Prostate gland (tissue), 2 donors: ENCODE measurements at places on chromosomes 1 and 21. TPM values are rescaled to one million over a fixed set of nuclear protein-coding genes. Genes with fewer than 3 reads are reported as not detected.
A peak's percentile ranks its signal among the peaks of the same experiment; 100 is the strongest.

DNA sequence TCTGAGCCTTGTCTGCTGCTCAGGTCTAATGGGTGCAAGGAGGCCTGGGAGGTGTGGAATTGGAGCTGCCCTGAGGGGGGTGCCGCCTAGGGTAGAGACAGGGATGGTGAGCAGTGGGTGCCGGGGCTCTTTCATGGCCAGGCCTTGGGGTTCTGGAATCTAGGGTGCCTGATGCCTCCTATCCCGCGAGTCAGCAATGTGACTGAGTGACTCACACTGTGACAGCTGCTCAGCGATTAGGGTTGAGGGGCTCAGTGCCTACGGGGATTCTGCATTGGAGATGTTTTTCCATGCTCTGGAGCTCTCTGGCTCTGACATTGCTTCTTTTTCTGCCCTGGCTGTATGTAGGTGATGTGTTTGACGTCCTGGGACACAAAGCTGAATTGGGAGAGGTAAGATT, 16.8 kb downstream of the ATP8B2 start:
- H3K4me1 ChIP-seq: no peaks in the 10 kb centered on the region
- H3K36me3 ChIP-seq: peaks cover 35% of the 10 kb centered on the region
- H3K27ac ChIP-seq: no peak overlapping the region
- H3K27me3 ChIP-seq: no peaks in the 10 kb centered on the region

DNA sequence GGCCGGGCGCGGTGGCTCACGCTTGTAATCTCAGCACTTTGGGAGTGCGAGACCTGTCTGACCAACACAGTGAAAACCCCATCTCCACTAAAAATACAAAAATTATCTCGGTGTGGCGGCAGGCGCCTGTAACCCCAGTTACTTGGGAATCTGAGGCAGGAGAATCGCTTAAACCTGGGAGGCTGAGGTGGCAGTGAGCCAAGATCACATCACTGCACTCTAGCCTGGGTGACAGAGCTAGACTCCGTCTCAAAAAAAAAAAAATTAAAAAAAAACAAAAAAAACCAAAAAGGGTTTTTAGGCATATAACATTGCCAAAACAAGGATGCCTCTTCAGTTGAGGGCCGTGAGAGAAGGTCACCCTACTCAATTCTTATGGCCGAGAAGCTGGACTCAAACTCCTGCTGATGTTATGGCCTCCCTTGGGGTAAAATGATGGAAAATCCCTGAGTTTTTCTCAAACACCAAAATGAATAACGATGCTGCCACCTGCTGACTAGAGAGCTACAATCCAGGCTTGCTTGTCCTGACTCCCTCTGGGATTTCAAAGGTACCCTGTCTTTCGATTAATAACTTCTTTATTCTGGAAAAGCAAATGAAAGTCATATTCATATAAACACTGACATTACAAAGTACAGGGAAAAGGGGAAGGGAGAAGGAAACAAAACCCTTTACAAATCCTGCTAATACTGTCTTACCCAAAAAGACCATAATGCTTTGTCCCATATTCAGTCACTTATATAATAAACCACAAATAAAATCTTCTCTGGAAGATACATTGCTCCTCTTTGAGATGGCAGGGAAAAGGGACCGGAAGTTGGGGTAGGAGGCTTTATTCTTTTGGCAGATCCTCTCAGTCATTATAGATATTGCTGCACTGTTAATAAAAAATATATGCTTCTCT, 10.7 kb downstream of the RAB42 start:
- H3K27me3 ChIP-seq: no peaks in the 10 kb centered on the region
- no peak overlapping the region for H3K27ac ChIP-seq
- H3K4me1 ChIP-seq: no peaks in the 10 kb centered on the region
- peak; percentile 51 for DNase-seq
- no peak overlapping the region for H3K4me3 ChIP-seq

GRCh38 chr1:156497743-156498431, 2.7 kb downstream of the MEF2D start:
- H3K27me3 ChIP-seq: no peaks in the 10 kb centered on the region
- H3K36me3 ChIP-seq: no peaks in the 10 kb centered on the region
- peak overlapping the region; percentile 88 for H3K4me3 ChIP-seq
- H3K4me1 ChIP-seq: peaks cover 37% of the 10 kb centered on the region
- no peak for DNase-seq

GRCh38 chr21:37204580-37204979, 62.6 kb downstream of the VPS26C start:
- H3K27ac ChIP-seq: no peak overlapping the region
- H3K4me1 ChIP-seq: no peaks in the 10 kb centered on the region
- no peaks in the 10 kb centered on the region for H3K27me3 ChIP-seq
- no peaks in the 10 kb centered on the region for H3K36me3 ChIP-seq

DNA sequence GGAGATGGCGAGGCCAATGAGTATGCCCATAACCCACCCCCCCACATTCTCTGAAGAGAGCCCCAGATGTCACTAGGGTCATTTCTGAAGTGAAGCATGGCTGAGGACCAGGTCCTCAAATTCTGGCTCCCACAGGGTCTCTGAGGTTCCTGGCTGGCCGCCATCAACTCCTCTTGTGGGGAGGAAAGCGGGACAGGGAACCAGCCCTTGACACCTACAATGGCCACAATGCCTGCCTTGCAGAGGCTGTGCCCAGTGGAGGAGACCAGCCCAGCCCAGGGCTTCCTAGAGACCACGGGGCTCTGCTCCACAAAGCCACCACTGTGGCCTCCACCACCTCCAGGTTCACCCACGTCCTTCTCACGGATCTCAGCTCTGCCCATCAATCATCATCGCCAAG, 120.1 kb upstream of the ARHGEF16 start:
- no peaks in the 10 kb centered on the region for H3K36me3 ChIP-seq
- no peak overlapping the region for H3K4me3 ChIP-seq
- peaks cover 3% of the 10 kb centered on the region for H3K4me1 ChIP-seq
- no peak for DNase-seq
- H3K27me3 ChIP-seq: no peaks in the 10 kb centered on the region
- H3K27ac ChIP-seq: peak overlapping the region; percentile 70

DNA sequence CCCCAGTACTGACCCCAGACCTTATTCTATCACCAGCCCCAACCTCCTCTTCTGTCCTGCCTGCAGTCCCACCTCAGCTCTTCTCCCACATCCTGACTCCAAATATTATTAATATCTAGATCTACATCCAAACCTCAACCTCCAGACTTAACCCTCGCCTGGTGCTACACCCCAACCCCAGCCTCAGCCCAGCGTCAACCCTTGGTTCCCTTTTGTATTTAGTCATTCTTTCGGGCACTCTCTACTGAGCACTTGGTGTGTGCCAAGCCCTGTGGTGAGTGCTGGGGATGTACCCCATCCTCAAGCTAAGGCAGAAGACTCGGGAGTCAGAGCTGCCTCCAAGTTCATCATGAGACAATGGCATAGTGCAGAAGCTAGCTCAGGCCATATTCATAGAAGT, 1.1 kb downstream of the SHISAL2A start:
- no peak overlapping the region for H3K4me3 ChIP-seq
- H3K4me1 ChIP-seq: no peaks in the 10 kb centered on the region
- DNase-seq: no peak
- H3K27me3 ChIP-seq: peaks cover 4% of the 10 kb centered on the region
- H3K36me3 ChIP-seq: no peaks in the 10 kb centered on the region
- no peak overlapping the region for H3K27ac ChIP-seq

DNA sequence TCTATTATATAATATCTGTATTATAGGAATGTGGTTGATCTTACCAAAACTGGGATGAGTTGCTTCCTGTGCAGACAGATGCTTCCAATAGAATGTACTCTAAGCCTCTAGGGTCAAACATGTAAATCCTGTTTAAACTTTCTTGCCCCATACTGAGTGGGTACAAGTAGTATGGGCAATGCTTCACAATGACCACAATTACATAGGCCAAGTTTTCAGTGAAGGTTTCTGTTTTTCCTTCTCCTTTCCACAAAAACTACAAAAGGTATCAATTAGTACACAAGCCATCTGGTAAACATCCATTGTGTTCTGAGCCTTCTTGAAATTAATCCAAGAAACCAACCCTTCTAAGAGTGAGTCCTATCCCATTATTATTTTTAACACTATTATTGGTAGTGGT, 16.8 kb downstream of the OTUD7B start:
- no peak overlapping the region for H3K4me3 ChIP-seq
- peaks cover 5% of the 10 kb centered on the region for H3K4me1 ChIP-seq
- DNase-seq: no peak
- no peak overlapping the region for H3K27ac ChIP-seq
- H3K36me3 ChIP-seq: no peaks in the 10 kb centered on the region

DNA sequence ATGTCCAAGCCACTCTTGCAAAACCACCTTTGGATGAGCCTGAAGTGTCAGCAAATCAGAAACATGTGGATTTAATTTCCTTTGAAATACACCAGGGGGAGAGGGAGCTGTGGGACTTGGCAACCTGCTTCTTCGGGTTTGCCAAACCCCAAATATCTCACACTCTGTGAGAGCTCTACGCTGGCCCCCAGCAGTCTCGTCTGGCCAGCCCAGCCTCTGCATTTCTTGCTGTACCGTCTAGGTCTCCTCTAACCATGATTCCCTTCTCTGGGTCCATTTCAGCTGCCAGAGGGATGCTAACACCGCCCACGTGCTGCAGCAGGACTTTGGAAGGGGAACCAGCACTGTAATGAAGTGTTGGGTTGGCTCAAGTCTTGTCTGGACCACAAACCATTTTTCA, 114.6 kb downstream of the MRPS6 start:
- no peaks in the 10 kb centered on the region for H3K4me1 ChIP-seq
- no peak for DNase-seq
- H3K27me3 ChIP-seq: no peaks in the 10 kb centered on the region
- H3K4me3 ChIP-seq: no peak overlapping the region
- no peak overlapping the region for H3K27ac ChIP-seq

DNA sequence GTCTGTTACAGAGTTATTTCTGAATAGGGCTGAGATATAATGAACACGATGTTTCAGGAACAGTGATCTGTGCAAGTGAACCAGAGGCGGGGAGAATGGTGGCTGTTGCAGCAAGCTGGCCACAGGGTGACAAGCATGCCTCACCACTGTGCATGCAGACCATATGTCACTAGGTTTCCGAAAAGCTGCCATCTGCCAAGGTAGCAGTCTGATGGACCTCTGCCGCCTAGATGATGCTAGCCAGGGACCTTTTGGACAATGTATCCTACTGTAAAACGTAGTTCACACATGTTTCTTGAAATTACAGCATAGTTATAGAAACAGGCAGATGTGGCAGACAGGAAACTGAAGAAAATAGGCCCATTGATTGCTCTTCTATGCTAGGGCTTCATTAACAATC, 204.2 kb upstream of the RRP15 start:
- H3K36me3 ChIP-seq: no peaks in the 10 kb centered on the region
- H3K4me1 ChIP-seq: no peaks in the 10 kb centered on the region
- H3K27me3 ChIP-seq: no peaks in the 10 kb centered on the region
- DNase-seq: no peak
- no peak overlapping the region for H3K27ac ChIP-seq

DNA sequence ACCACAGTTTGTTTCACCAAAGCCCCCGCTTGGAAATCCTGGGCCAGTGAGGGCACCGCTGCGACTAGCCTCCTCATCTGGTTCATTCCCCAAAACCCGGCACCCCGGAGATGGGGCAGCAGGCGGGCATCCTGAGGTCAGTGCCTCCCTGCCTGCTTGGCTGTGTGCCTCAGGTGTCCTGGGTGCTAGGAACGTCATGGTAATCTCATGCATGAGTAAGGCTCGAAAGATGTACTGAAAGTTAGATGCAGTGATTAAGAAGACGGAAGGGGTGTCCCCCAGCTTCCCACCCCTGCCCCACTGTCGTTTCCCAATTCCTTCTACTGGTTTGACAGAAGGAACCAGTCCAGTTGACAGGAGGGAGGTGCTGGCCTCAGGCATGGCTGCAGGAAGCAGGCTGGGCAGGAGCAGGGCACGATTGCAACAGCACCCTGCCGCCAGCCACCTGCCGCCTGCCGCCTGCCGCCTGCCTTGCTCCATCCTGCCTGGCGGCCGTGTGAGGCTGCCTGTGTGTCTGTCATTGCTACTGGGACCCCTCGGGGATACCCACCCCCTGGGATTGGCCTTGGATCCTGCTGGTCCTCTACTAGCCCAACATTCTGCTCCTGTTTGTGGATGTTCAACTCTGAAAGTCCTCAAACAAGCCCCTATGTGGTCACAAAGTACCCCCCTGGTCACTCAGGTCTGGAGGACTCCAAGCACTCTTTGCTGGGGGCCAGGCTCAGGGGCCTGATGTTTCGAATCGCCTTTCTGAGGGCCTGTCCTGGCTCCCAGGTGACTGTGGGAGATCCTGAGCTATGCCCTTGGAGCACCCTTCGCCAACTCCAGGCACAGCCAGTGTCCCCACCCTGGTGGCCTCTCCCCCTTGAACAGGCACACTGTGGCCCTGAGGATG, 73.0 kb upstream of the IFFO2 start:
- no peaks in the 10 kb centered on the region for H3K36me3 ChIP-seq
- no peak overlapping the region for H3K4me3 ChIP-seq
- no peaks in the 10 kb centered on the region for H3K4me1 ChIP-seq
- DNase-seq: no peak

- H3K36me3 ChIP-seq: no peaks in the 10 kb centered on the region
- no peak overlapping the region for H3K4me3 ChIP-seq
- no peaks in the 10 kb centered on the region for H3K27me3 ChIP-seq
- no peaks in the 10 kb centered on the region for H3K4me1 ChIP-seq
- DNase-seq: no peak
- no peak overlapping the region for H3K27ac ChIP-seq
These were observed 131.8 kb downstream of the PLXNA2 start for GRCh38 chr1:208112401-208112800.

- no peak overlapping the region for H3K4me3 ChIP-seq
- H3K36me3 ChIP-seq: peaks cover 3% of the 10 kb centered on the region
- H3K4me1 ChIP-seq: peaks cover 38% of the 10 kb centered on the region
- no peak overlapping the region for H3K27ac ChIP-seq
These were observed 5.4 kb downstream of the NUAK2 start for GRCh38 chr1:205316161-205316566.

GRCh38 chr1:169295846-169296245, 71.8 kb downstream of the NME7 start:
- H3K4me1 ChIP-seq: no peaks in the 10 kb centered on the region
- H3K27me3 ChIP-seq: no peaks in the 10 kb centered on the region
- no peaks in the 10 kb centered on the region for H3K36me3 ChIP-seq
- no peak overlapping the region for H3K27ac ChIP-seq

DNA sequence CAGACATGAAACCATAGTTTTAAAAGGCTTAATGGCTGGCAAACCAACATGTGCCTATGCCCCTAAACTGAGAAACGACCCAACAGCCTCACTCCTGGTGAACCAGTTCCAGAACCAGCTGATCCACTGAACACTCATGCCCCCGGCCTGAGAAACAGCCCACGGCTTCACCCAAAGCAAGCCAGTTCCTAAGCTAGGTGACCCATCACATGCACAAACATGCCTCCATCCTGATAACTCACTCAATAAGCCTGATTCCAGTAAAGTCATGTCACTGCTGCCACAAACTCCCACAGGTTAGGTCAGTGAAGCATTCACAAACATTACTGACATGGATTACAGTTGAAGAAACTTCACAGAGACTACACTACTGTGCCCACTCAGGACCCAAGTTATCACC, 161.6 kb downstream of the USH2A start:
- DNase-seq: no peak
- H3K36me3 ChIP-seq: no peaks in the 10 kb centered on the region
- H3K27ac ChIP-seq: no peak overlapping the region
- no peaks in the 10 kb centered on the region for H3K27me3 ChIP-seq
- H3K4me3 ChIP-seq: no peak overlapping the region
- H3K4me1 ChIP-seq: no peaks in the 10 kb centered on the region

- H3K4me1 ChIP-seq: peaks cover 46% of the 10 kb centered on the region
- H3K36me3 ChIP-seq: no peaks in the 10 kb centered on the region
- DNase-seq: peak; percentile 69
These were observed 4.7 kb downstream of the ZBTB7B start for GRCh38 chr1:155007251-155007828.

GRCh38 chr21:42162831-42163510, 56.0 kb upstream of the ABCG1 start:
- H3K27ac ChIP-seq: no peak overlapping the region
- no peak for DNase-seq
- no peaks in the 10 kb centered on the region for H3K36me3 ChIP-seq
- H3K27me3 ChIP-seq: no peaks in the 10 kb centered on the region

TFF3 gene
- total RNA-seq: 49.8 TPM

INSRR gene
- 0.18 TPM for total RNA-seq

AQP10 gene
- total RNA-seq: 0.27 TPM

ARHGEF2 gene
- total RNA-seq: 66.2 TPM

HES2 gene
- total RNA-seq: 13.4 TPM
